ENCODE measurements at places on chromosomes 2 and 18. TPM values are rescaled to one million over a fixed set of nuclear protein-coding genes. Genes with fewer than 3 reads are reported as not detected.

The ZEB2 gene
- total RNA-seq, result 147 TPM

The FBXO41 gene
- total RNA-seq, result 1.5 TPM

The C1QL2 gene
- total RNA-seq, result not detected

The ITPRIPL1 gene
- total RNA-seq, result 2.7 TPM

The REG3G gene
- 0.52 TPM for total RNA-seq

The ZSWIM2 gene
- total RNA-seq, result not detected

The RASGRP3 gene
- total RNA-seq, result 20.8 TPM

The ZNF24 gene
- 50.4 TPM for total RNA-seq

The SP5 gene
- total RNA-seq, result 1.5 TPM

- DNase-seq, result no peak
Observed at GRCh38 chr2:68742626-68743415, 8.2 kb downstream of the ARHGAP25 start.

DNA sequence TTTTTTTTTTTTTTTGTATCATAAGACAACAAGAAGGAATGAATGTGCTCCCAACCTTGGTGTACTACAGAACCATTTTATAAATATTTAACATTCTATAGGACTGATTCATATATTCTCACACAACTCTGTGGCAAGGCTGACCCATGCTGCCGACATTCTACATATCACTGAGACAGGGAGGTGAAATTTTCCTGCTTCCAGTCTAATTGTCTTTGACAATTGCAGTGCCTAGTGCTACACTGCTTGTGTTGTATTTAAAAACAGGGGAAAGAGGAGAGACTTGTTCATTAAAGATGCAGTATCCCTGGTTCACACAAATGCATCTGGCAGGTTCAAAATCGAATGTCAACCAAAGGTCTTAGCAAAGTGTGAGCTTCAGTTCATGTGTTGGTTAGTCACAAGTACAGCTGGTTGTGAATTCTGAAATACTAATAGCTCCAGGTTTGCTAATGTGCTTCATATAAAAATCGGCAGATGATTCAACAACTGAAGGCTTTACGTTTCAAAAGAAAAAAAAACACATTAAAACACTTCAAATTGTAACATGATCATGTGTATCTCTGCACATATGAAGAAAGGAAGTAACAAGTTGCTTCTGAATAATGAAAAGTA is 130.8 kb downstream of the FIGN start:
- no peak for DNase-seq

DNA sequence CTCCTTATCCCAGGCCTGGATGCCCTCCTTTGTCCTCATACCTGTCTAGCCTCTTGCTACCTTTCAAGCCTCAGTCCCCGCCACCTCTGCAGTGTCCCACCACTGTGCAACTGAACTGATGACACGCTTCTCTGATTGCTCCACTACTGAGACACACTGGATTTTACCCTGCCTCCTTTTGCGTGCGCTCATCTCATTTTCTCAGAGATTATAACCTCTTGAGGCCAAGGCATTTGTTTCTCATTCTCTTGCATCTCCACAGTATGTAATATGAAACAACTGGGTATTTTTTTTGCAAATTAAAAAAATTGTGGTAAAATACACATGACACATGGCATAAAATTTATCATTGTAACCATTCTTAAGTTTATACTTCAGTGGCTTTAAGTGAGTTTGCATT is 95.4 kb downstream of the PRKCE start:
- DNase-seq, result no peak

DNA sequence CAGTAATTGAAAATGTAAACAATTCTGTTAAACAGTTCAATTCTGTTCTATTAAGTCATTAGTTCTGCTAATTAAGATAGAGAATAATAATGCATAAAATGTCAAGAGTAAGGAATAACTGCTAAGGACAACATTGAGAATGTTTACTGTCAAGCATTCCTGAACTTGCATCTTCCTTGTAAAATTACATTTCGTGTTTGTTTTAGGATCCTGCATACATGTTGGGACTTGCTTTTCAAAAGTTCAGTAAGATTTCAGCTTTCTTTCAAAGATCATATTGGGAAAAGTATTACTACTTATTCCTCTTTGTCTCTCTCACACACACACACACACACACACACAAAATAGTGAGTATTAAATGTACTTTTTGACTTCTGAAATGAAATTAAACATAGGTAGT is 20.5 kb downstream of the DYNC1I2 start:
- no peak for DNase-seq

- DNase-seq, result no peak
Observed at GRCh38 chr2:71884303-71885042, 263.2 kb downstream of the CYP26B1 start.

DNA sequence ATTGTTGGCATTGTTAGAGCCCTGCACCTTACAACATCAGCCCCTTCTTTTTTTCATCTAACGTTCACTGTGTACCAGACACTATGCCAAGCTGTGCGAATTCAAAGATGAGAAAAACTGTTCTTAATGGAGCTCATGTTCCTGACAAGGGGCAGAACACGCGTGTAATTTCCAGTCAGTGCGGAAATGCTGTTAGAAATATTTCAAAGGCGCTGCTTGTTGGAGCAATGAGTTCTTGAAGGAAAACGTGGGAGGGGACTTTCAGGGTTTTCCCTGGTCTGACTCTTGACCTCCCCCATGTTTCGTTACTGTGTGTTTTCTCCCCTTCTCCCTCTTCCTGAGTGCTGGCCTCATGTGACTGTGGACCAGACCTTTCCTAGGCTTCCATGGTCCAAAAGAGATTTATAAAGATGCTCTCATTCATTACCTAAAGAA is 1.5 kb downstream of the MTHFD2 start:
- no peak for DNase-seq

DNA sequence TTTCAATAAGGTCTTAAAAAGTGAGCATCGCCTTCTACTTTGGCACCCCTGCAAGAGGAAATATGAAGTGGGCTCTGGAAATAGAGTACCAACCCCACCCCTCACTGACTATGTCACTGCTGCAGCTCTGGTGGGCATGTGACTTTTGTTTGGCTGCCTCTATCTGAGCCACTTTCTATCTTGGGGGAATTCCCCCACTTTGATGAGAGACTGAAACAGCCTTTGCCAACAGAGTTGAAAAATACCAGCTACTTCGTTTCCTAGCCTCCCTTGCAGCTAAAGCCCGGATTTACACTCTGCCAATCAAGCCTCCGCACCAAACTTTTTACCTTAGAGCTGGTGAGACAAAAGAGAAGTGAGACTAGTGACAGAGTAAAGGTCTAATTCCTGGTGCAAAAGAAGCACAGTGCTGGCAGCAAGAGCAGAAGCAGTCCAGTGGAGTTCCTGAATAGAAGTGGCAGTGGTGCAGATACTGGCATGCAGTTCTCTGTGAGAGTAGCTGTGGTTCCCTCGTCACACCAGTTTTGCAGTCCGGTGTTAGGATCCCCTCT is 12.0 kb upstream of the GALNT14 start:
- no peak for DNase-seq

DNA sequence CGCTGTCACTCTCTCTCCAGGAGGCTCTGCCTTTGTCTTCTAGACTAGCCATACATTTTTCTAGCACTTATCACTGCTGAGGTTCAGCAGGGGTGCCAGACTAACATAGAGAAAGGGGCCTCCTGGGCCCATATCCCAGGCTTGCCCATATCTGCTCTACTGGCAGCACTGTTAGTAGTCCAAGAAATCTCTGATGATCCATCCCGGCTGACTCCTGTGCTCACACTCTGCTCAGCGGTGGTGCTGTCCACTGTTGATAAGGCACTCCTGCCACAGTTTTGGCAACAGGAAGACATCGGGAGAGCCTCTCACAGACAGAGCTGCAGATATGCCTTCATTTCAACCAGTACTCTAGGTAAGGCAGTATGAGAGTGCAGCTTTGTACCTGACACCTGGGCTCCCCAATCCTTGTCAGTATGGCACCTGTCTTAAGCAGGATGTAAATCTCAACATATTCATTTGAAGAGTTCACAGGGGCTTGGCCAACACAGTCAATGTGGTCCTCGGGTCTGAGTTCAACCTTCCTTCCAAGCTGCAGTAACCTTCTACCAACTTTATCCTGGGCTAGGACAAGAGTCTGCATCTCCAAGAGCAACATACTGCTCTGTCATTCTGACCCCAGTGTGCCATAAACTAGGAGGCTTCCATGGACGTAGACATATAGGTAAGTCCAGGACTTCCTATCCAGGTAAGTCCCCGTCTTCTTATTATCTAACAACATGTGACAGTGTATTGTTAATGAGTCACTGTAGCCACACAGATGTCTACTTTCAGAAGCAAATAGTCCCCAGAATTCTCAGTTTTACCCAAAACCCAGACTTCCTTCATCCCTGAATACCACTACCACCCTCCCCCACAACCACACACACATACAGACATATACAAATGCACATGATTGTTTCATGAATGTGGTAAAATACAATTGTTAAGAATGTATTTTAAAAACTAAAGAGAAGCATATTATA is 16.2 kb downstream of the KLF7 start:
- DNase-seq, result no peak

GRCh38 chr18:12630136-12630535 is 27.8 kb downstream of the SPIRE1 start:
- no peak for DNase-seq

DNA sequence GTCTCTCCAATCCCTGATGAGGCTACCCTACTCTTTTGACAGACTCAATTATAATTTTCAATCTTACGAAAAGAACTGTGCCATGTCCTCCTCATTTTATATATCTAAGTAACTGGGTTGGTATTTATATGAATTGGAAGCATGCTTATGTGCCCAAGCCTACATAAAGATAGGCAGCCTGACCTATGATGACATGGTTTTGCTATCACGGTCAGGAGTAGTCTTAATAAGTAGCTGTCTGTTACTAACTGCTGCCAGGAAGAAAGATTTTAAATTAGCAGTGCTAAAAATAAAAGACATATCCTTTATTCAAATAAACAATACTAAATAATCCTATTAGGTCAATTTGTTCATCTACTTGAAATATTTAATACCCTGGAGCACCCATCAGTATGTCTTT is 102.0 kb upstream of the DTNA start:
- DNase-seq, result no peak

GRCh38 chr2:189673661-189674373 is 653 bp upstream of the ANKAR start:
- DNase-seq, result no peak

DNA sequence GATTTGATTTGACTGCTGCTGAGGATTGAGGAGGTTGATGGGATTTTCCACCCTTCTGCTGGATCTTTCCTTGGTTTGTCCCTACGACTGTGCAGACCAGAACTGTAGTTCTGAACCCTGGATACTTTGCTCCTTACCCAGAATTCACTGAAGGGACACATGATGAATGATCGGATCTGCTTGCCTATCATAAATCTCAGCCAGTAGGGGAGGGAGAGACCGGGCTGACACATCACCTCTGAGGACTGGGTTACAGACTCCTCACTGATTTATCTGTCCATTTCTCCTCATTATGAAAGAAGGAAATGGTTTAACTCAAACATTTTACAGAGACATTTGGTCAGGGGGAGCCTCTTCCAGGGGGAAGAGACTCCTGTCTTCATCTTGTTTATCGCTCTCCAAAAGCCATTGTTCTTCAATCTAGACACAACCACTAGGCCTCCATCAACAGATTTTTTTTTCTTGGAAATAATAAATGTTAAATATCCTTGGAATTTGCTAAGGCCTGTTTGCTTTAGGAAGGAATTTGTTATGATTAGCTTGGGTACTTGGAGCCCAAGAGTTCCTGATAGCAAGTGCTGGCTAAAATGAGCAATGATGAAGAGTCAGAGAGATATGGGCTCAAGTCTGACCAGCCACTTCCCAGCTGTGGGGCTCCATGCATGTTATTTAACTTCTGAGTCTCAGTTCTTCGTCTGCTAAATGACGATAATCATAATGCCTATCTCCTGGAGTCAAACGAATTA is 925.5 kb downstream of the SLC4A3 start:
- no peak for DNase-seq

GRCh38 chr2:57882895-57883515 is 163.6 kb upstream of the VRK2 start:
- no peak for DNase-seq

DNA sequence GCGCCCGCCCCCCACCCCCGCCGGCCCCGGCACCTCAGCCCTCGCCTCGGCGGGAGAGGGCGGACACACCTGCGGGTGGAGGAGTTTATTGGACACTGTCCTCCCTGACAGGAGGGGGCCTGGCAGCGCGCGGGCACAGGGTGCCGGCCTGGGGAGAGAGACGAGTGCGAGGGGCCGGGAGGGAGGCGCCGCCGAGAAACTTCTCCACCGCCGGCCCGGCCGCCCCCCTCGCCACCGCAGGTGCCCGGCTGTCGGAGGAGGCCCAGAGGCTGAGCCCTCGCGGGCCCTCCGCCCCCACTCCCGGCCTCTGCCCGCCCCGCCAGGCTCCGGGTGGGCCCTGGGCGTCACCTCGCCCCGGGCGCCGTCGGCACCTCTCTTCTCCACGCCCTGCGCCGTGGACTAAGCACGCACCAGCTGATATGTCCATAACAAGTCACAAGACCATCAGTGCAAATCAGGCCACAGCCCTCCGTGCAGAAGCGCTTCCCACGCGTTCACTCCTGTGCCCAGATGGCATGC is 311.3 kb downstream of the CELF4 start:
- DNase-seq, result no peak

DNA sequence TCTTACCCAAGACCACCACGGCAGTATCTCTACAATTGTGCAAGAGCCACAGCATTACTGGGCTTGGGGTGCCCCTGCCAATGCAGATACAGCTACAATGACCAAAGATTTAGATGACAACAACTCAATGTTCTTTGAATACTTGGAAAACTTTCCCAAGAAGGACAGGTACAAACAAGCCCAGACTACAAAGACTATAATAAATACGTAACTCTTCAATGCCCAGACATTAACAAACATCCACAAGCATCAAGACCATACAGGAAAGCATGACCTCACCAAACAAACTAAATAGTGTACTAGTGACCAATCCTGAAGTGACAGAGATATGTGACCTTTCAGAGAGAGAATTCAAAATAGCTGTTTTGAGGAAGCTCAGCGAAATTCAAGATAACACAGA is 62.8 kb downstream of the ICA1L start:
- DNase-seq, result no peak

DNA sequence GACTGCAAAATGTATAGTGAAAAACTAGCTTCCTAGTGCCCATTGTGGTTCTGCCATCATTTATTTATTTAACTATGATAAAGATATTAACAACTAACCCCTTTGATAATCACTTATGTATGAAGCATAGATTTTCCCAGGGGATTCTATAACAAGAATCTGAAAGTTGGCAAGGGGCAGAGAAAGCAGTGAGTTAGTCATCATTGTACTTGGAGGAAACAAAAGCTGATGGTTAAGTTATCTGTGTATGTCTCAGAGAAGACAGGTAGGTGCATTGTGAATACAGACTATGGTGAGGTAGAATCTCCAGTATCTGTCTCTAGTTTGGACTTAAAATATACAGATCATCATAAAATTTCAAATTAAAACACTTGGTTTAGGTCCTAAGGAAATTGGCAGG is 2159.1 kb upstream of the CELF4 start:
- no peak for DNase-seq

Measured in upper lobe of left lung (tissue), 6 donors.